Stimulated activated CD4-positive, alpha-beta T cell treated with anti-CD3 and anti-CD28 coated beads, Interleukin-12 subunit alpha, Interleukin-12 subunit beta, amount 100 ng/mL, for 24 hours (primary cell): ENCODE measurements at places on chromosomes 7 and 10.

- no peak for DNase-seq
These were observed 12.5 kb upstream of the ZNF212 start for GRCh38 chr7:149226840-149227494.

DNA sequence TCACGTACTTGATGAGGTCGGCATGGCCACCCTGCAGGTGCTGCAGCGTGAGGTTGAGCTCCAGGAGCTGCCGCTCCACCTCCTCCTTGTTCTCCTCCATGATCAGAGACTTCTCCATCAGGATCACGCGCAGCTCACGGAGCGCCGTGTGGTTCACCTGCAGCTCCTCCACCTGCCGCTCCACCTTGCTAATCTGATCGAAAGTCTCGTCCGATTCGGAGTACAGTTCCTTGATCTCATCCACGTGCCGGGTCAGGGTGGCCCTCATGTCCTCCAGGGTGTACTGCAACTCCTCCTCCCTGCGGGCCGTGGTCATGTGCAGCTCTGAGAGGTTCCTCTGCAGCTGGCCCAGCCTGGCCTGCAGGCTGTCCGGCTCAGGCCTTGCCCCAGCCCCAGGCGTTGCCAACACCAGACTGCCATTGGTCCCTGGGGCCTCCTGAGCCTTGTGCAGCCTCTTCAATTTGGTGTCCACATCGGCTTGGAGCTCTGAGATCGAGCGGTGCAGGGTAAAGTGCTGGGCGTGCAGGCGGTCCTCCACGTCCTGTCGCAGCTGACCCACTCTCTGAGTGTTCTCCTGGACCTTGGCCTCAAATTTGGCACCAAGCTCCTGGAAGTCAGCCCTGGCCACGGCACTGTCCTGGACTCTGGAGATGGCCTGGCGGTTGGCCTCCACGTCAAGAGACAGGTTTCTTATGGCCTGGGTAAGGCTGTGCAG is 13.9 kb downstream of the MMRN2 start:
- no peak for DNase-seq

GRCh38 chr10:132562177-132562915 is 24.8 kb downstream of the INPP5A start:
- DNase-seq, result no peak

DNA sequence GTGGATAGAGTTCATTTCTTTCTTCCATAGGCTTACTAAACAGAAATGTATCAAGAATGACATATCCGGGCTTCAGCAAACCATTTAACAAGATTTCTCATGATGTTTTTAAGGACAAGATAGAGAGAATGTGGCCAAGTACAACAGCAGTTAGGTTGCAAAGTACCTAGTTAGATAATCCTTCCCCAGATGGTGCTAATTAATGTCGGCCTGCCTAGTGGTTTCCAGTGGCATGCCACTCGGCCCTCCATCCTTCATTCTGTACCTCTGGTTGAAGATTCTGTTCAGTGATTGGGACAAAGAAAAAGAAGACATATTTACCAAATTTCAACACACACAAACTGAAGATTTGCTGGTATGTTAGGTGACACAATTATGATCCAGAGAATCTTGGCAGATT is 212.1 kb downstream of the MACC1 start:
- no peak for DNase-seq

- no peak for DNase-seq
These were observed 172.7 kb downstream of the AGMO start for GRCh38 chr7:15389073-15389472.

DNA sequence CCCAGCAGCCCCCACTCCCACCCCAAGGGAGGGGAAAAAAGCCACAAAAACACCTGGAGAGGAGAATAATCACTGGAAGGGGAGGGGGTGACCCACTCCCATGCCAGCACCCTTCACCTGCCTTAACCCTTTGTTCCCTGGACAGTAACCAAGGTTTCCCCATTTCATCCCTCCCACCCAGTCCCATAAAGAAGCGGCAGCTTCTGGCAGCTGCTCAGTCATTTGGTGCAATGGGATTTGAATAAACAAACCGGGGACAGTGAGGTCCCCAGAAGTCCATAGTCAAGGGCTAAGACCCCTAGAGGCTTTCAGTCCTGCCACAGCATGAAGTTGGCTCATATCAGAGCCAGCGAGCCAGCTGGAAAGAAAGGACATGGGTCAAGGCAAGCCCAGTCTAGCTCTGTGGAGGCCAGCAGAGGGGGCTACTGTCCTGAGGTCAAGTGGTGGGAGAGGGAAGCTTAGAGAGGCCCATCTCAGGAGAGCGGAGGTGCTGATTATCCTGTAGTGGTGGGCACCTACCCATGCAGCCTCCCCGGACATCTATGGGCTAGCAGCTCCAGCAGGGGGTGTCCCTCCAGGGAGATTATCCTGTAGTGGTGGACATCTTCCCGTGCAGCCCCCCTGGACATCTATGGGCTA is 58.9 kb upstream of the LBX1 start:
- DNase-seq, result no peak

- DNase-seq, result no peak
These were observed 54.9 kb upstream of the ELN start for GRCh38 chr7:73973091-73973490.

DNA sequence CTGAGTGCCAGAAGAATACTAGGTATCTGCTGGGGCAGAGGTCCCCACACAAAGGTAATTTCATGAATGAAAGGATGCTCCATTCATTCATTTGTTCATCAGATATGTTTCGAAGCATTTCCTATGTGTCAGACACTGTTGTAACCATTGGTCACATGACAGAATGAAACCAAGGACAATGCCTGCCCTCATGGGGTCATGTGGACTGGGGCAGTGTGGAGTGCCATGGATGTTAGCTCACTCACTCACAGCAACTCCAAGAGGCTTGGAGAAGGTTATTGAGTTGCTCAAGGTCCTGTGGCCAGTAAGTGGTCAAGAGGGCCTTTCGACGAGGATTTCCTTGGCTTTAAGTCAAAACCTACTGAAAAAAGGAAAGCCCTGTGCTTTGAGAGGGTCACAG is 223.5 kb downstream of the ARHGAP12 start:
- DNase-seq, result no peak

DNA sequence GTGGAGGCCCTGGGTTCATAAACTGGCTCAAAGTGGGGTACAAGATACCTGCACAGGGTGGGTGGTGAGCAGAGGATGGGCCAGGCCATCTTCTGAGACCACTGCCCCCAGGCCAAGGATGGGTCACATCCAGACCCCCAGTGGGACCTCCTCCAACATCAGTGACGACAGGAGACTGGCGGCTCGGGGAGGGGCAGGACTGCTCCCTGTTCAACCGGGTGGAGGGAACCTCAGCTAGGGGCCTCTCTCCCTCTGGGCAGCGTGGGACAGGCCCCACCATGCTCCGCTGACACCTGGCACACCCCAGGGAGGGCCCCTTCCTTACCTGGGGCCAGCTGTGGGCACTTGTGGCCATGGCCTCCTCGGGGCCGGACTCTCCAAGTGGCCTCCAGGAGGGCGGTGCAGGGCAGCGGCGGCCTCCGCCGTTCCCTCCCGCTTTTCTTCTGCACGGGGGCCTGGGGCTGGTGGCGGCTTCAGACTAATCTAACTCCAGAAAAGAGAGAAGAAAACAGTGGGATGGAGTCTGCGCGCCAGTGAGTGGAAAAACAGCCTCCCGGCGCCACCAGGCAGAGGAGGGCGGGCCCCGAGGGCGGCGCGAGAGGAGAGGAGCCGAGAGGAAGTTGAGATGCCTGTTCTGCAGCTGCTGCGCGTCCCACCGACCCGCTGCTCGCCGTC is at the start of gene CALHM2:
CALHM2 (minus strand) TSS at position 540 of the 675 bp plus-strand sequence. CDS start 2,429 bp downstream, outside the sequence.
- peak; percentile 61 for DNase-seq

DNA sequence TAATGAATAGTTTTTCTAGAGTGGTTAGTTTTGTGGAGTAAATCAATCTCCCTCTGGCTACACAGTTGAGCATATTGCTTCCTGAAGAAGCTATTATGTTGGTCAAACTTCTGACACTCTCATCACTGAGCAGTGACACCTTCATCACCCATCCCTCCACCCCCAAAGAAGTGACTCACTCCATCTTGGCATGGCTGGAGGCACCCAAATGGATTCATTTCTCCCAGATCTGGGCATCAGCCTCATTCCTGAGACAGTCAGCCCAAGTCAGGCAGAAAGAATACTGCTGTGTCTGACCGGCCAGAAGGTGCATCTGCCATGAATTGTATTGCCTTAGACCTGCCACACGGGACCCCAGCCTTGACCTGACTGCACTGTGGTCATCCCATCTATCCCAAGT is 117.0 kb upstream of the HABP2 start:
- no peak for DNase-seq

- DNase-seq, result no peak
These were observed 36.3 kb downstream of the CALML3 start for GRCh38 chr10:5560817-5561703.

GRCh38 chr7:117119192-117119924 is 166.1 kb downstream of the ST7 start:
- peak; percentile 57 for DNase-seq

DNA sequence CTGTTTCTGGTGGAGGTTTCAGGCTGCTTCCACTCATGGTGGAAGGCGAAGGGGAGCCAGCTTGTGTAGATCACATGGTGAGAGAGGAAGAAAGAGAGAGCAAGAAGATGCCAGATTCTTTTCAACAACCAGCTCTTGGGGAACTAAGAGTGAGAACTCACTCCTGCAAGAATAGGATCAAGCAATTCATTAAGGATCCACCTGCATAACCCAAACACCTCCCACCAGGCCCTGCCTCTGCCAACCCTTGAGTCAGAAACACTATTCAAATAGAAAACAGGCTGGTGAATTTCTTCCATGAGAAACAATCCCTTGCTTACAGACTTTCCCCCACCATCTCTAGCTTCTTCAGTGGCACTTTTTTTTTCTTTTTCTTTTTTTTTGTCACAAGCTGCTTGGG is 317.2 kb downstream of the GPR158 start:
- DNase-seq, result no peak

DNA sequence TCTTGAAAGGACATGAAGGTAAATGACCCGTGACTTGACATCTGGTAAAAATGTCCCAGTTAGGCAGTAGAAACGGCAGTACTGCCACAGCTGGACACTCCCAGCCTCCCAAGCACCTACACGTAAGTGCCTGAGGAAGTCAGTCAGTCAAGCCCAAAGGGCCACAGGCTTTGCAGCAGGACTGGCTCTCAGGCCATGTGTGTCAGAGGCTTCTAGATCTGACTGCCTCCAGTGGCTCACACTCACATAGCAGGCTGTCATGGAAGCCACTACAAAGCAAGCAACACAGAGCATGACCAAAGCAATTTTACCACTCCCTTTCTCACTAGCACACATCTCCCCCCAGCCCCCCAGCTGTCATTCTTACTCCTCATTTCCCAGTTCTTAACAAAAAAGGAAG is 17.8 kb upstream of the CCNJ start:
- no peak for DNase-seq

GRCh38 chr10:81871558-81871957 is 3.4 kb upstream of the NRG3 start:
- DNase-seq, result no peak

- DNase-seq, result no peak
These were observed 2.1 kb upstream of the IL6 start for GRCh38 chr7:22724861-22725260.

- DNase-seq, result no peak
These were observed 29.7 kb upstream of the GTF2I start for GRCh38 chr7:74627661-74628411.

DNA sequence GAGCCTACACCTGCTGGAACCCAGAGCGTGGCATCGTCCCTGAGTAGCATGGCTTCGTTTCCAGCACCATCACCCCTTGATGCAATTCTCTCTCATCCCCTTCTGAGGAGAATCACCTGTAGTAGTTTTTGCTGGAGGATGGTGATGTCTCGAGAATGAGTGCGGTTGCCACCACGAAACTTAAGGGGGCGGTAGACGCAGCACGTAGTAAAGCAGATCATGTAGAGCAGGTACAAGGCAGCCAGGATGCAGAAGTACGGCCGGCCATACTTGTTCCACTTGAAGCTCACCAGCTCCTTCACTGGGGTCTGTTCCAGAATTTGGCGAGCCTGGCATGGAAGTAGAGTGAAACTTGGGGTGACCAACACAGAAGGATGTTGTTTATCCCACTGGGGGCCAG is 8.1 kb downstream of the TRPV5 start:
- no peak for DNase-seq

DNA sequence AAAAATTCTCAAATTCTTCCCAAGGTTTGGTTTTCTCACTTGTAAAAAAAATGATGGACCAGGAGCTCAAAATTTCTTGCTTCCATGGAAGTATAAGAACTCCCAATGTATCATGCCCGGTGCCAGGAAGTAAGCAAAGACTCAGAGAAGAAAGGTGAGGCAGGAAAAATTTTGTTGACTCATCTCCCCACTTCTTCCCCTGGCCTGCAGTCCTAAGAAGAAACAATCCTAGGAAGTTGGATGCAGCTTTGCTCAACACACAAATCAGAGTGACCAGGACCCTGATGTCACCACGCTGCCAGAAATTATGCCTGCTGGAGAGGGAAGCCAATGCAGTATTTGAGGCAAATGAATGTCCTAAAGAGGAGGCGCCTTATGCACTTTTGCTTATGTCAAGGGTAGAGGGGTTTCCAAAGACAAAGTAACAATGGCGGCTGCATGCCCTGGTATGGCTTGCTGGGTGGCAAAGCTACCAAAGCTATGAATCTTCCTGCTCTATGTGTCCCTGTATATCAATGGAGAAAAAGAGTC is 163.6 kb downstream of the NEURL1 start:
- DNase-seq, result no peak

DNA sequence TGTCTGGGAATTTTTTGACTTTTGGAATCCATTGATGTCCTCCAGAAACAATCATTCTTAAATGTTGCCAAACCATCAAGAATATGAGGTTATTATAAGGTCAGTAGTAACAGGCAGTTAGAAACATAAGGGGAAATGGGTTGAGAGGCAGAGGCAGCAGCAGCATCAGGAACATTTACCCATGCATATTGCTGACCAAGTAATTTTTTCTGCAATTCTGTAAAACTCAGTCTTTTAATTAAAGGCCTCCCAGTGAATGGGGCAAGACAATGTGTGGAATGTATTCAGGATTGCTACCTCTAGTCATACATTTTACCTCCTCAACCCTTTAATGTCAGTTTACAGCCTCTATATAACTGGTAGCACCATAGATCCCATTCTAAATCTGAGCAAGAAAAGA is 66.5 kb upstream of the SKAP2 start:
- DNase-seq, result no peak

DNA sequence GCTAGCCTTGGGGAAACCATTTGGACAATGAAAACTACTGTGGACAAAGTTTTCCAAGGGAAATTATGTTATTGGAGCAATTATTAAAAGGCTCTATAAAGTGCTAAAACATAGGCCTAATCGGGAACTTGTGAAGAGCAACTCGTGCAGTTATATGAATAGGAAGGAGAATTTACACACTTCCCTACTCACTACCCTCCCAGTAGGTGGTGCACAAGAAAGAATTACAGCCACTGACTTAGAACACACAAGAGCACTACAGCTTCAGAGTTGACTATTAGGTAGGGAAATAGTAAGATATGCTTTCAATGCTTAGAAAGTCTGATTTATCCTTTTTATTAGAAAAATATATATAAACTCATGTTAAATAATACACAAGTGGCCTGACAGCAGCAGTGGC is 47.2 kb downstream of the GSAP start:
- DNase-seq, result no peak

- no peak for DNase-seq
These were observed 764.4 kb downstream of the LRMDA start for GRCh38 chr10:76195654-76196390.
